ENCODE measurements at places on chromosomes 12 and 14.

DNA sequence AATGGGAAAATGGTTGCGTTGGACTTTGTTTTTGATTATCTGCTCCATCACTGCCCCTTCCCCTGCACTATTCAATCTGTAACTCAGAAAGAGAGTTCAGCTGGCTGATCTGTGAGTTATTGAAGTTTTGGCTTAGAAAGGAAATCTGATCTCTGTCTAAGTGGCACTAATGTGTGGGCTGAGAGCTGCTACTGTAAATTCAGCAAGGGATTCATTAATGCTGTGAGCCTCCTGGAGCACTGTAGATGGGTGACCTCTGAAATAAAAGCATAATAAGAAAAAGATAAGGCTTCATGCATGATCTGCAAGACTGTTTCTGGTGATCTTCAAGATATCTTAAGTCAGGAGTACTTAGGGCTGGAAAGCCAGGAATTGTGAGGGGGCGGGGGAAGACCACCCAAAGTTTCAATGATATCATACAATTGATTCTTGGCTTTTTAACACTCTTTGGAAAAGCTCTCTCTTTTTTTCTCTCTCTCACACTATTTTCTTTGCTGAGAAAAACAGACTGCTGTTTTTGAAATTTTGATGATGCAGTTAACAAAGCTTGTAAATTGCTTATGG lies 101.1 kb downstream of the C12orf75 start:
- DNase-seq: no peak

DNA sequence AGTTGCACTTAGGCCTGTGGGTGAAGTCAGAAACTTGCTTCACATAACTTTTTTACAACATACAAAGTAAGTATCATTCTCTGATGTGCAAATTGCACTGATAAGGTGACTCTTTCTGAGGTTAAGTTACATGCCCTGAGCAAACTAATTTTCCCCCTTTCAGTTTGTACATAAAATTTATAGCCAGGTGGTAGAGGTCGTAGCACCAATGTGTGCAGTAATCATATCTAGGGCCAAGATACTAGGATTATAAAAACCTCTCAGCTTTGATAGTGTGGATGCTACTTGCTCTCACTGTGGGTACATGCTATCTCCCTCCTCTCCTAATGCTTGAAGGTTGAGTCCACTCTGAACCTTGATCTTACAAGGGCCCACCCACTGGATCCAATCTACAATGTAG lies 130.7 kb upstream of the CPNE8 start:
- DNase-seq: no peak

DNA sequence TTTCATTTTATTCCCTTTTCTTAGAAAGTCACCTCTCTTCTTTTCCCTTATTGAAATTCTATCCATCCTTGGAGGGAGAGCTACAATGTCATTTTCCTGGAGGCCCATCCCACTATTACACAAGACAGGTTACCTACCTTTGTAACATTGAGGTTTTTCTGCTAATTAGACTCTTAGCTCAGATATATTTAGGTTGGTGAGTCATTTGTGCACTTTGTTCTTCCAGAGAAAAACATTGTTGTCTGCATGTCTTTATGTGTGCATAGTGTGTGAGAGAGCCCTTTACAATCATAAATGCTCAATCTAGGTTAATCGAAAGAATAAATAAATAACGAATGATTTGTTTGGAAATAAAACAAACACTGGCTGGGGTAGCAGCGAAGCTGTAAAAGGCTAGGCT lies 191.8 kb downstream of the DACT1 start:
- DNase-seq: no peak

- DNase-seq: no peak
These were observed 217.3 kb downstream of the C12orf75 start for GRCh38 chr12:105547786-105548185.

DNA sequence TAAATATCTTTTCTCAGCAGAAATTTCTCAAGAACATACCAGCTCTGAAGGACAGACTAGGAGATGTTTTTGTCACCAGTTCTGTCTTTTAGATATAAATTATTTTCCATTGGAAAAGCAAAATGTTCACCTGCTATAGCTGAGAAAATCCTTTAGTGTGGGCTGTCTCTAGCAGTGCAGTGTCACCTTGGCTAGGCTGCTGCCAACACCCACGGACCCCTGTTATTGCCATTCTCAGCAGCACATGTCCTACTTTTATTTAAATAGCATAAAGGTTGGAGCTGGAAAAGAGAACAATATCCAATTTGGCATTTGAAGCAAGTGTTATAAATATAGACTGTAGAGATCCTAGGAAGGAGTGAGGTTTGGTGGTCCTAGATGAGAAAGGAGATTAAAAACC lies 156.4 kb downstream of the TPH2 start:
- no peak for DNase-seq

- DNase-seq: no peak
These were observed 759.1 kb downstream of the GALC start for GRCh38 chr14:87233806-87234384.

- peak; percentile 55 for DNase-seq
These were observed 182.2 kb upstream of the GRIP1 start for GRCh38 chr12:66860752-66861750.

- DNase-seq: no peak
These were observed 16.0 kb upstream of the ACTR6 start for GRCh38 chr12:100184549-100185145.

DNA sequence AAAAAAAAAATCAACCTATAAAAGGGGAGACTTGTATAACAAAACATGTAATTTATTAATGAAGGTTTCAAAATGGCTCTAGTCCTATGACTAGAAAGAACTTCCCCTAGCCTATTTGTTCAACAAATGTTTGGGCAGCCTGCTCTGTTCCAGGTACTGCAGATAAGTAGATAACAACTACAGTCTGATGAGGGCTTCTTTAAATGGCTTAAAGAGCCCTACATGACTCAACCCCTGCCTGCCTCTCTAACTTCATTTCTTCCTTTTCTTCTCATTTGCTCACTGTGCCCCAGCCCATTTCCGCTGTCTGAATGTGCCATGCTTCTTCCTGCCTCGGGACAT lies 21.5 kb downstream of the ALDH6A1 start:
- DNase-seq: no peak

DNA sequence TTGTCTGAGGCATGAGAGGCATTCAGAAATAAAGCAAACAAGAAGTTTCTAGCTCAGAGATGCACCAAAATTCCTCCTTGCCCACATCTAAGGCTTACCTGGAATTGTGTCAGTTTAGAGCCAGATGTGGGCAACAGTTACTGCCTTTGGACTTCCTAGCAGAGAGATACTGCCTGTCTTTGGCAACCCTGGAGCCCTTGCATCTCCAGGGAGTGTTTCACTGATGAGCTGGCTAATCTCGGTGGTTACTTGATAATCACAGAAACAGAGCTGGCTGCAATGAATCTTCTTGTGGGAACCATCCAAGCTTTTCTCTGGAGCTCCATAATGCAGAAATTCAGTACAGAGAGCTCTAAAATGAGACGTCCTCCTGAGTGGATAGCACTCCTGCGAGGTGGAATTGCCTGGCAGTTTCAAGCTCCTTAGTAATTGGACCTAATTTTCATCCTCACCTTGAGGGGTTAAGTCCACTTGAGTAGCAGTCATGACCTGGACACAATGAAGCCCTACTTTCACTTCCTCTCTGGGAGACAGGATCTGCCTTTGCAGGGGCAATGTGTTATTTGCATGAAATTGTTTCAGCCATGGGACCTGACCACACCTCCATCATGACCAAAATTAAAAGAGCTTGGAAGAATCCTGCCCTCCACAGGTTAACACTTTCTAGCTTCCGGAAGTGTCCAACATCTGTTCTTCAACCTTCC lies 108.8 kb upstream of the ARHGAP5 start:
- DNase-seq: no peak

DNA sequence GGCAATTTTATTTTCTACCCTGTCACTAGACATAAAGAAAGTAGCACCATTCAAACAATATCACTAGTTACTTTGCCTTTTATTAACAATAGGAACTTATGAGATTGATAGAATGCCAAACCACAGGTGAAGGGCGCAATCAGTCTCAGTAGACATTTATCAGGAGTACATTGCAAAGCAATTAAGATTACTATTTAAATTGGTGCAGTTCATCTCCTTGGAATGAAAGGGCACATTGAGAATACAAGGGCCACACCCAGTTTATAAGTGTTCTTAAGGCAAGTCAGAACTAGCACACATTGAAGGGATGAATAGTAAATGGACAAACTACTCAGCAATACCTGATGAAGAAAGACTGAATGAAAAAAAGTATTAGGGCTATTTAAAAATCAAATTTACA lies 601.4 kb downstream of the C12orf50 start:
- no peak for DNase-seq

- DNase-seq: no peak
These were observed 67.2 kb downstream of the AEBP2 start for GRCh38 chr12:19506497-19506896.

- DNase-seq: no peak
These were observed 15.4 kb upstream of the PPP1R1A start for GRCh38 chr12:54603872-54604271.

DNA sequence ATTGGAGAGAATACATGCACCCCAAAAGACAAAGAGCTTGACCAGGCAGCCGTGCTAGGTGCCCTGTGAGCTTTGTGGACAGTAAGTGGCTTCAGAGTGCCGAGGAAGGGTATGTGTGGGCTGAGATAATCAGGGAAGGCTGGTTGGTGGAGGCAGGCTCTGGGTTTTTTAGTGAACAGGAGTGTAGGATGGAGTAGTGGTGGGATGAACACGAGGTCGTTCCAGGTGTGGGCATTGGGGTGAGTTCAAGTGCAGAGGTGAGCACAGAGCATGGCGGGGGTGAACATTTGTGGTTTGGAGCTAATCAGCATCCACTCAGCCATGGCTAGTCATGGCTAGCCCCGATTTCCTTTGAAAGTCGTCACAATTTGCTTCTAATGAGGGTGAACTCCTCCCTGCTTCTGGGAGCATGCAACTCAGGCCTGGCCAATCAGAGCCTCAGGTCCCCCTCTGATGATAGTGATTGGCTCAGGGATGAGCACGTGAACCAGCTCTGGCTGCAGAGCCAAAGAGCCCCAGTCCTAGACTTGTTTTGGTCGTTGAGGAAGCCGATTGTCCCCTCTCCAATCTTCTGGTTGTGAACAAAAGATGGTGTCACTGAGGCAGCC lies 40.7 kb upstream of the TCL1B start:
- no peak for DNase-seq

DNA sequence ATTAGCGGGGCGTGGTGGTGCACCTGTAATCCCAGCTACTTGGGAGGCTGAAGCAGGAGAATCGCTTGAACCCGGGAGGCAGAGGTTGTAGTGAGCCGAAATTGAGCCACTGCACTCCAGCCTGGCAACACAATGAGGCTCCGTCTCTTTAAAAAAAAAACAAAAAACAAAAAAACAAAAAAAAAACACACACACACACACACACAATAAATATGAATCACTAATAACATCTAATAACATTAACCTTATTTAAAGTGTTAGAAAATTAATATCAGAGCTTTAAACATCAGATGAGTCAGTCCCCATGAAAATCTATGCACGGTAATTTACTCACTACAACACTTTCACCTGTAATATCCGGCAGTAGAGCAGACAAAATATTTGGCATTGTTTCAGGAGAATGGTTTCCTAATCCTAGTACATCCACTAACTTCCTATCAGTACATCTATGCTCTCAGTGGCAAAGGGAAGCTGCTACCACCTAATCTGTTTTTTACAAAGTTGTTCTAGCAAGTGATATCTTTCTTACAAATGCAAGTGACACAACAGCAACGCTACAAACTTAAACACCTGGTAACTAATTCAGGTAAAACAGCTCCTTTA lies 36.2 kb downstream of the MED13L start:
- no peak for DNase-seq

DNA sequence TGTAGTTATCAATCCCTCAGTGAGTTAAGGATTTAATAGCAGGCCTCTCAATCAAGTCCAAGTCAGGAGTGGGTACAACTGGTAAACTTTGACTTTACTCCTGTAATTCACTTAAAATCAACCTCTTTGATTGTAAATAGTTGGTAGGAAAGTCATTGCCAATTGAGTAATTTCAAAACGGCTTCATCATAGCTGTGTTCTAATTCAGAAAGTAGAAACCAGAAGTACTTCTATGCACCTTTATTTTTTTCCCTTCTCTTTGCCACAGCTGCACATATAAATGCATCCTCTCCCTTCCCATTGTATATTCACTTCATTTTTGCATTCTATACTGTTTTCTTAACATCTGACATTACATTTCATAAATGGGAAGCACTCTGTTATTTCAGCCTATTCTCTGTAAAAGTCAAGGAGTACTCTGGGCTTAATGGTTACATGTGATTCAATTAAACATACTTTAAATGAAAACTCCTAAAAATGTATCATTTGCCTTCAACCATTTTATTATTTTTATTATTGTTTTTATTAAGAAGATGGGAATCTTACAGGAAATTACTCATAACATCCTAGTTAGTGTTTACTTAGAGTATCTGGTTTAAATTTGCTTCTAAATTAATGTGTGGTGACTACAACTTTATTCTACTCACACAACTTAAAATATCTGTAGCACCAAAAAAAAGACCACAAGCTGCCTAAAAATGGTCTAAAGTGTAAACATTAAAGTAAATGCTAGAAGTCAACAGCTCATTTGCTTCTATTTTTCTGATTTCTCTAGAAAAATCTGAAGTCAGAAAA lies 171.2 kb downstream of the CEP128 start:
- DNase-seq: no peak

All from CD4-positive, CD25-positive, alpha-beta regulatory T cell (primary cell).